ENCODE measurements at places on chromosomes 11 and 22.

- DNase-seq, result no peak
These were observed 2.5 kb upstream of the MIF start for GRCh38 chr22:23891726-23892125.

DNA sequence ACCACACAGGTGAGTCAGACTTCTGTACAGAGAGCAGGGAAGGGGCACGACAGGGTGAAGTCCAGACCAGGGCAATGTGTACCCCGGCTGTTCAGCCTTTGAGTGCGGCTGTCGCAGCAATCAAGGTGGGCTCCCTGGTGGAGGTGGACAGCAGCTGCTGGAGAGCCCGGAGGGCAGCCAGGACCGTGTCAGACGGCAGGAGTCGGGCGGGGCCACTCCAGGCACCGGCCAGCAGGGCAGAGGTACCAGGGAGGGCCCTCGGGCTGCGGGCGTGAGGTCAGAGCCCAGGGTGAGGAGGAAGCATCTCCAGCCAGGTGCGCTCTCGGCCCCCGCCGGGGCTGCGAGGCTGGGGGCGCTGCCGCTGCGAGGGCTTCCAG lies 802 bp upstream of the PIM3 start:
- no peak for DNase-seq

DNA sequence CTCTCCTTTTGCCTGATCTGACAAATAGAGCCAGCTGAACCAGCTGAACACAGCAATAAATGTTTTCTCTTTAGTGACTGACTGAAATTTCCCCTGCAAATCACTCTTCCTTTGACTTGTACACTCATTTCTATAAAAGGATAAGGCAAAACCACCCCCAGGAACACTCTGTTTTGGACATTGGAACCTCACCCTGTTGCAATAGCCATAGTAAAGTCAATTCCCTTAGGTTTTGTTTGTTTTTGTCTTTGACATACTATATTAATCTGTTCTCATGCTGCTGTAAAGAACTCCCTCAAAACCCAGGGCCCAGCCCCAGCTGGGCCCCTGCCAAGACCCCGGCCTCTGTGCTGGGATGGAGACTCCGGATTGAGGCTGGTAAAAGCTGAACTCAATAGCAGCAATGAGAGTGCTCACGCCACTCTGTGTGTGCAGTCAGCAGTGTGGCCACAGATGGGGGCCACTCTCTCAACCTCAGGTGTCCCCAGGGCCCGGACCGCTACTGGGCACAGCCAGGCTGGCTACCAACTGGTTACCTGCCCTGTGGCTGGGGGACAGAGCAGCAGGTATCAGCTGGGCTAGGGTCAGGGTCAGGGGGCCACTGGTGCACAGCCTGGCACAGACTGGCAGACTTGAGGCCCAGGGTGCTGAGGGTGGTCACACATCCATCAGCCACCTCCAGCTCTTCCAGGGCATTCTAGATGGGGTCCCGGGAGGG lies 597.4 kb downstream of the LUZP2 start:
- no peak for DNase-seq

DNA sequence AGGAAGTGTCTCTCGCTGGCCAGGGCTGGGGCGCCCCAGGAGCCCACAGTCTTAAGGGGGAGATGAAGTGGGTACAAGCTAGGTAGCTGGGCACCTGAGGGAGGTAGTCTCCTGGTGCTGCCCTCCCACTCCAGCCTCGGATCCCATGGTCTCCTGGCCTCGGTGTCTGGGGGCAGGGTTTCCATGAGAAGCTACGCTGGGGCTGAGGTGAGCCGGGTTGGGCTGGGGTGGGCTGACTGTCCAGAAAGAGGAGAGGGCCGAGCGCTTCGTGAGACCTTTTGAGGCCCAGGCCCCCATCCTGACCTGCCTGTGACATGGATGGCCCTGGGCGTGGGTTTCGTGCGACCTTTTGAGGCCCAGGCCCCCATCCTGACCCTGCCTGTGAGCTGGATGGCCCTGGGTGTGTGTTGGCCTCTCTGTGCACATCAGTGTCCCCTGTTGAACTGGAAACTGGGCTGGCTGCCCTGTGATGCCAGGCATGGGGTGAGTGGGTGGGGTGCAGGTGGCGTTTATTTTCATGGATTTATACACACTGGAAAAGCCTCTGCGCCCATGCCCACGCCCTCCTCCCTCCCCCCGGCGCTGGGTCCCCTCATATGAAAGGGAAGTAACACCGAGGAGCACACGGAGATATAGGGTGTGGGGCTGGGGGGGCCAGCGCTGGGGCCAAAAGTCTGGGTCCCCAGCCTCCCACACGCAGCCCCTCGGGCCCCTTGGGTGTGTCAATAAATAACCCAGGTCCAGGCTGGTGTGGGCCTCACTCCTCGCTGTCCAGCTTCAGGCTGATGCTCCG lies 8.6 kb downstream of the AIP start:
- DNase-seq, result no peak

DNA sequence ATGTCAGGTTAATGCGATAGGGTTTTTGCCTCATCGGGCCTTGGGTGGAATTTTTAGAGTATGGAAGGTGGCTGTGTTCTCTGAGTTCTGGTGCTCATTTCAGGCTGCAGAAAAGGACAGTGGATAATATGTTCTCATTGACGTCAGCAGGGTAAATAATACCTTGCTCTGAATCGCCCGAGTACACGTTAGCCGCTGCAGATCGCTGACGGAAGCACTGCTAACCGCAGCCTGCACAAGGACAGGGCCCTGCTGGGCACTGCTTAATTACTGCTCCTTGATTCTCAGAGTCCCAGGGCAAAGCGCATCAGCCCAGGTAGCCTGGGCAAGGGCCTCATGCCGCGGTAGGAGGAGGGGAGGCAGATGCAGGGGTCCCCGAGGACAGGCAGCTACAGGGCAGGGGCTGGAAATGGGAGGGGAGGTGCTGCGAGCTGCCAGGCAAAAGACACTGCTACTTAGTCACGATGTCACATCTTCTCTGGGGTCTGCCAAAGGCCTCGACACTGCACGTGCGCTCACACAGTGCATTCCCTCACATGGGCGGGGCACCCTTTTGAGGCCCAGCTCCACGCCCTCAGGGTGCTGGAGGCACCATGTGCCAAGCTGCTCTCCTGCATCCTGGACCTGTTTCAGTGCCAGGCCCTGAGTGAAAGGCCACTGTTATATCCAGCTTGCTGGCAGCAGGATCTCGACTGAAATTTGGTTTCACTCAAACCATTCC lies 35.2 kb downstream of the PPP2R1B start:
- no peak for DNase-seq

DNA sequence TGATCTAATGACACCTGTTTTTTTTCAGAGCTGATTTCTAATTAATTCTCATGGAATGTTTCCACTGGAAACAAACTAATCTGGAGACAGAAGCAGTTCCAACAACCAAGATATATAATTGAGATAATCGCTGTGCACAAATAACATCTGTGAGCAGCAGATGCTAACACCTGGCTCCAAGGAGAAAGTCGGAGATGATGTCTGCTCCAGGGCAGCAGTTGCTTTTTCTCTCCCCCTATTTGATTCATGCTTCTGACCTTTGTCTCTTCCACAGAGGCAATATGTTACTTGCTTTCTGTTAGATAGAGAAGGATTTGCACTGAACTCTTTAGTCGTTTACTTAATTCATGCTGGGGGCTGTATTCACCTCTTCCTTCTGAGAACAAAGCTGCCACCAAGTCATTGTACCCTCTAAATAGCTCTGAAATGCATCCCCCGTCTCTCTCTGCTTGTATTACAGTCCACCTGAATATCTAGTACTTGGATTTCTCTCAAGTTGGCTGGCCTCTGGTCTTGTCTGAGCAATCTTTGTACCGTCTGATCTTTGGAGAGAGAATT lies 187.4 kb downstream of the MYO18B start:
- no peak for DNase-seq

DNA sequence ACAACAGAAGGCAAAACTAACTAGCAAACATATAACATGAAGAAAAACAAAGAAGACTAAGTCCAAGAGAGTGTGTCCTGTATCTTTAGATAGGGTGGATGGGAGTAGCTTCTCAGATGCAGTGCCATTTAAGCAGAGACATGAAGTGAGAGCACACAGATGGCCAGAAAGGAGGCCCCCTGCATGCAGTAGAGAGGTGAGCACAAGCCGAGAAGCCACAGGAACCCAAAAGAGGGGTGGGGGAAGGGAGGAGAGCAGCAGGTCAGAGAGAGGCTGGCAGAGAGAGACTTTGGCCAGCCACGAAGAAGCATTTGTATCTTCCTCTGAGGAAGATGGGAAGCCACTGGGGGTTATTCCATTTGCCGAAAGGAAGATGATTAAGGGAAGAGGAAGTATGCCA lies 86.7 kb downstream of the NTM start:
- no peak for DNase-seq
